ENCODE measurements at places on chromosomes 7 and 10. TPM values are rescaled to one million over a fixed set of nuclear protein-coding genes. Genes with fewer than 3 reads are reported as not detected.

MAP3K8 gene
- total RNA-seq = 12.3 TPM

CEP55 gene
- 5.5 TPM for total RNA-seq

TOMM7 gene
- 212 TPM for total RNA-seq

FAM25G gene
- not detected for total RNA-seq

MET gene
- 55.3 TPM for total RNA-seq

AMPH gene
- 0.13 TPM for total RNA-seq

TSPAN12 gene
- total RNA-seq = 5.2 TPM

Data from smooth muscle cell of the pulmonary artery (primary cell).